ENCODE measurements at places on chromosomes 2 and 18.

DNA sequence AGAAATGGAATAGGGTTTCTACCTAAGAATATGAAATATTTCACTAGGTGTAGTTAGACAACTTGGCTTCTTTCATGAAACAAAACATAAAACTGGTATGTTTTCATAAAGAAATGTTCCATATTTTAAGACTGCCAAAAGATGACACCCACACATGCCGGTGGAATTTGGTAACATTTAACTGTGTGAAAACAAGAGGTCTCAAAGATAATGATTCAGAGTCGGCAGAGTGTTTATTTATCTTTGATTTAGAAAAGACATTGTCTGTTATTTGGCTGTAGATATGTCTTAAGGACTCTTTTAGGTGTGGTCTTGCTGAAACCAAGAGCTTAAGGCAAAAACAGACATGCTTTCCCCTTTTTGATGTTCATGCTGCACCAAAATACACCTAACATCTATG is 63.5 kb upstream of the FN1 start:
- no peak for DNase-seq

- no peak for DNase-seq
Observed at GRCh38 chr2:42987112-42987922, 194.9 kb upstream of the HAAO start.

DNA sequence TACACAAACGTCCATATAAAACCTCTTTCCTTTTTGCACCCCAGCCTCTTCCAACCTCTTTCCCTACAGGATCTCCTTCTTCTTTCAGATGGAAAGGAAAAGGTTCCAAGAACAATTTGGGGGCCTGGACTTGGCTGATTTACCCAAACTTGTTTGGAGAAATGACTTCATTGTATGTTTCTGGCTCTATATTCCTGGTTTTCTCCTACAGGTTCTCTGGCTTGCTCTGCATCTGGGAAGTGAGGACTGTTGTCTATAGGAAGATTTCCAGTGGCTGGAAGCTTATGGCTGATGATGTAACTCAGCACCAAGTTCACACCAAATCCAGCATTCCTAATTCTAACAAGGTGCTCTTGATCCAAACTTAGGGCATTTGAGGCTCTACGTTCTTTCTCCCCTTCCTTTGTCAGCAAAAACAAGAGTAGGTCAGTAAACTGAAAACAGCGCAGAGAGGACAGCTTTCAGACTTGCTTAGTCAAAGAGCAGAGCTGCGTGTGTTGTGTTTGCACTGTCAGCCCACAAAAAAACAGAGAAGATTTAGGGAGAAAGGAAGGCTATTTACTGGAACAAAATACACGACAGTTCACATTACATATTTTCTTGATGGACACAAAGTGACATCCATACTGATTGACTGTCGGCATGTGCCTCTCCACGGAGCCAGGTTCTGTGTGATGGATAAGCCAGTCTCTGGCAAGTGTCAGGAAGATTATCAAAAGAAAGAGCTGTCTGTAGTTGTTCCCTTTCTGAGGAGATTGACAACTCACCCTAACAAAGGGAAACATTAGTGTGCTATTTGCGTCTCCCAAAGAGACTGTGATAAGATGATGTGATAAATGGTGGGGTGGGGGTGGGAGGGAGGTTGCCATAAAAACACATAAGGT is 39.7 kb downstream of the CDCA7 start:
- DNase-seq, result no peak

DNA sequence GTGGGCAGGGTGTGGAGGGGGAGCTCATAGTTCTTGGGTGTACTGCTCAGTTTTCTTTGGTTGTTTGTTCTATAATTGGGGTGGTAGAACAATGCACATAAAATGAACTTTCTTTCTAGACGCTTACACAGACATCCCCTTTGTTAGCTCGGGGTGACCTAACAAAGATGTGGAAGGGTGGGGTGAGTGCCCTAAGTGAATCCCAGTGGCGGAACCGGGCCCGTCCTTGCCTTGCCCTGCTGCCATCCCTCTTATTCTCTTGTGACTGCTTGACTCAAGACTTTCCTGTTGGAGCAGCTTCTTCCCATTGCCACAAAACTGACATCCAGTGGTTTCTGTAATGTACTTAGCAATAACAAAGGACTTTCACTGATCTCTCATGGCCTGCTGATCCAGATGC is 268.1 kb downstream of the PTGR3 start:
- no peak for DNase-seq

DNA sequence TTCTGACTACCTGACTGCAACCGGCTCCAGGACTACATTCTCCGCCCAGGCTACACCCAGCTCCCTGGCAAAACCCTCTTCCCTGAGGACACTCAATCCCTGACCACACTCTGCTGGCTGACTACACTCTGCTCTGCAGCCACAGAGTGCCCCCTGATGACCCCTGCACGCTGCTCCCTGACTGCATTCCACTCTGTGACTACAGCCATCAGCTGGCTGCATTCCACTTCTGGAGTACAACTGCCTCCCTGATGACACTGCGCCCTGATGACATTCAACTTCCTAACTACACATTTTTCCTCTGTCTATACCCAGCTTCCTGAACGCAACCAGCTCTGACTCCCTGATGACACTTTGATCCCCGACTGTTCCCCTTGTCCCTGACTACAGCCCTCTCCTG is 71.3 kb upstream of the NRXN1 start:
- DNase-seq, result no peak

DNA sequence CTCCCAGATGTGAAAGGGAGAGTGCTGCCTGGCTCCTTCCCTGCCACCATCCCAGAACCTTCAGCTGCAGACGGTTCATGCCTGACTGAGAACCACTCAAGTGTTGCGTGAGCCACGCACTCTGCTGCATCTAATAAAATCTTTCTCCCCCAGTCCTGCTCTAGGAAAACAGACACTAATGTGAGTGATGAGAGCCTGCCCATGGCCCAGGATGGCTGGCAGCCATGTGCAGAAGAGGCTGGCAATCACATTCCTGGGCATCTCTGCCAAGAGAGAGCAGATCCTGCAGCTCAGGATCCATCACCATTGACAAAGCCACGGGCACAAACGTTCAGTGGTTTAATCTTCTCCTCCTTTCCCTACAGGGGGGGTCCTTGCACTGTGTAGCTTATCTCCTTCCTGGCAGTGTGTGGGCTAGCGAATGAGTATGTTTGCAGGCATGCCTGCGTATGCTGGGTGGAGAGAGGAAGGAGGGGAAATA is 477.5 kb downstream of the SLC4A3 start:
- no peak for DNase-seq

GRCh38 chr2:37191253-37191652 is 2.8 kb upstream of the SULT6B1 start:
- DNase-seq, result no peak

DNA sequence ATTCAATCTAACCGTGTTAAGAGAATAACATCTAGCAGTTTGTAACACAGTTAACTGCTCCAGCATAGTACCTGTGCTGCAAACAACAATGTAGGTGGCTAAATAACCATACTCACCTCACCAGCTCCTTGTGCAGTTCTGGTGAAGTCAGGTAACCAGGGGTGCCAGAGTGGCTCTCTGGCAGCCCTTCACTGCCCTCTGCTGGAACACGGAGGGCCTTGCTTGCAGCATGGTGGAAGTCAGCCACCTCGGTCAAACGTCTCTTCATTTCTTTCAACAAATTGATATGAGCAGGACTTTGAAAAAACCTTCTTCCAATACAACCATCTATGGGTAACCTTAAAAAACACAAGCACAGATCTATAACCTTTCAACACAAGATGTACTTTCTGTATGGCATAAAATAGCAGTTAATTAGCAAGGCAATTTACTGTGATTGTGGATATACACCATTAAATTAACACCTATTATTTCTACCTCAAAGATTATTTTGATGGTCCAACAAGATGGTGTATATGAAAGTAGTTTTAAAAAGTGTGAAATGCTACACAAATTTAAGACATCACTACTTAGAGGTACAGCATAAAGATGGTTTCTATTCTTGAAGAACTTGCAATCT is 56.6 kb downstream of the EPG5 start:
- no peak for DNase-seq

- no peak for DNase-seq
Observed at GRCh38 chr2:51472783-51473182, 440.9 kb upstream of the NRXN1 start.

DNA sequence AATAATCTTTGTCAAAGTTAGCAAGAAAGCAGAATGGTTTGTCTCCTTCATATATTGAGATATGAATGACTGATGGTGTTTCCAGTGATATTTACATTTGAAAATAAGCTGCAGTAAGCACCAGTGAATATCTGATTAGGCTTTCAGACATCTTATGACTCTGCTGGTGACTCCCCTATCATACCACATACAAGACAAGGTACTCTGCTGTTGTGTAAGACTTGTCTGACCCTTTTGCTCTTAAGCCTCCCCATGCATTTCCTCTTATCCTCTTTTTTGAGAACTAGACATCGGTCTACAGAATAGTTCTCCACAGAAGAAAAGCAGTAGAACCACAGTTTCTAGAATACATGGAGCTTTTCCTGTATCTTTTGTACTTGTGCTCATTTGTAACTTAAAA is 9.3 kb downstream of the POLI start:
- DNase-seq, result no peak

DNA sequence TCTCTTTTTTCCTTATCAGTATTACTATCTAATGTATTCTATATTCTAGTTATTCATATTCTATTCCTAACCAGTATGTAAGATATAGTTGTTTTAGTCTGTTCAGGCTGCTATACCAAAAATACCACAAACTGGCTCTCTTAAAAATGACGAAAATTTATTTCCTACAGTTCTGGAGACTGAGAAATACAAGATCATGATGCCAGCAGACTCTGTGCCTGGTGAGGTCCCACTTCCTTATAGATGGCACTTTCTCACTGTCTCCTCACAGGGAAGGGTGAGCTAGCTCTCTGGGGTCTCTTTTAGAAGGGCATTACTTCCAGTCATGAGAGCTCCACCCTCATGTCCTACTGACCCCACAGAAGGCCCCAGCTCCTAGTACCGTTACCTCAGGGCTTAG is 4.8 kb upstream of the ARHGAP15 start:
- no peak for DNase-seq

- DNase-seq, result no peak
Observed at GRCh38 chr2:237714690-237715458, 83.7 kb upstream of the RBM44 start.

DNA sequence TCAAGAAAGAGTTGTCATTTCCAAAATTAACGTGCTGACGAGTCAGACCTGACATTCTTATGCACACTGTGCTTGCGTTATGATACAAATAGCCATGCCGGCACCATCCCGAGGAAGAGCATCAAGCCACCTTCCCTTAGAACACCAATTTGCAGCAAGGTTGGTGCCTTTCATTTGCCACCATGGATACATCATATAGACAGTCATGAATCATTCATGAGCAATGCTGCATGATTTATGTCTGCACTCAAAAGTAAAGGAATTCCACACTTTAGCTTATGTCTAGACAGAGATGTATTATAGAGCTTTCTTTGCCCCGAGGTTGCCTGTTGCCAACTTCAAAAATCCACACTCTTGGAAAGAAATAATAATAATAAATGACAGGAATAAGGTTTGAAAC is 166.9 kb downstream of the VWC2L start:
- DNase-seq, result no peak

DNA sequence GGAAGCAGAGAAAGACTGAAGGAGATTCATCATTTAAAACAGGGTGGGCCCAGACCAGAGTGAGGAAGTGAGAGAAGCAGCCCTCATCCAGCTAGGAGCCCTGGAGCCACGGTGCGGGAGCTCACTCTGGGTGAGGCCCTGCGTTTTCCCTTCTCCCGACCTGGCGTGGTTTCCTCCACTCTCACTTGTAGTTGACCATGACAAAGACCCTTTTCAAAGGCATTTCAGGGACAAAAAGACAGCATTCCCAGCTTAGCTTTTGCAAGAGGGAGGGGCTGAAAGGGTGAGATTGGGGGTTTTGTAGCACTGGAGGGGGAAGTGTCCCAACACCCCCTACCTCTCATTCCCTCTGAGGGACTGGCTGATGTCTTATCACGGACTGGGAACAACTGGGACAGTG is 56.6 kb downstream of the TRPM8 start:
- DNase-seq, result no peak

DNA sequence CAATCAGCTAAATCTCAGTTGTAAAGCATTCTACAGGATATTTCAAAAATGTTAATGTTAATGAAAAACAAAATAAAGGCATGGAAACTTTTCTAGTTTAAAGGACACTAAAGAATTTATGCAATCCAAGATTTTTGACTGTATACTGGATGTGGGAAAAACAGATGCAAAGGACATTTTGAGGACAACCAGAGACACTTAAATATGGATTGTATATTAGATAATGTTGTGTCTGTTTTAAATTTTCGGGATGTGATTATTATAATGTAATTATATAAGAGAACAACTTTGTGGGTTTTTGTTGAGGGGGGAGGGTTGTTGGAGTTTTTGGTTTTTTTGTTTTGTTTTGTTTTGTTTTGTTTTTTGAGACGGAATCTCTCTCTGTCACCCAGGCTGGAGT is 30.9 kb downstream of the PSMA8 start:
- DNase-seq, result no peak

- DNase-seq, result no peak
Observed at GRCh38 chr2:90076311-90076710, 1384.8 kb downstream of the RPIA start.

DNA sequence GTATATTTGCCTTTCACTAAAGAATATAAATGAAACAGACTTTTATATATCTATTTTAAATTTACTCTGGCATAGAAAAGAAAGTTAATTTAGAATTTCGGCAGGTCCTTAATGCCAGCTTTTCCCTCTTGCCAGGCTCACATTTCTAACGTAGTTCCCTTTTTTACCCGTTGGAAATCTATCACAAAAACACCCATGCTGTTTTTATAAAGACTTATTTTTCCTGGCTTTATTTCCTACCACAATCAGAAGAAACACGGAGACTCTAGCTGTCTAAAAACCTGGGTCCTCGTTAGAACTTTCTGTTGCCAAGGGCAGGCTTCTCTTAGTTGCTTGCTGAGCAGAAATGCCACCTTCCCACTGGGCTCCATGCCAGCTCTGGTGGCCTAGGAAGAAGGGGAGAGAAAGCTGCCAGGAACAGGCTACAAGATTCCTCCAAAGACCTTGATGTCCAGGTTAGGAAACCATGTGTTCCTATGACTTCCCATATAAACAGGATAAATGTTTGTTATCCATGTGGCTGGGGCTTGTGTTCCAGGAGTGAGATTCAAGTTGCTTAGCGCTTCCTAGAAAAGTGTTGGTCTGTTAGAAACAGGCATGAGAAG is 17.8 kb upstream of the TMEM18 start:
- no peak for DNase-seq

GRCh38 chr2:216206821-216207220 is 97.7 kb downstream of the XRCC5 start:
- DNase-seq, result no peak

GRCh38 chr18:37222354-37222998 is 343.1 kb downstream of the CELF4 start:
- DNase-seq, result no peak

DNA sequence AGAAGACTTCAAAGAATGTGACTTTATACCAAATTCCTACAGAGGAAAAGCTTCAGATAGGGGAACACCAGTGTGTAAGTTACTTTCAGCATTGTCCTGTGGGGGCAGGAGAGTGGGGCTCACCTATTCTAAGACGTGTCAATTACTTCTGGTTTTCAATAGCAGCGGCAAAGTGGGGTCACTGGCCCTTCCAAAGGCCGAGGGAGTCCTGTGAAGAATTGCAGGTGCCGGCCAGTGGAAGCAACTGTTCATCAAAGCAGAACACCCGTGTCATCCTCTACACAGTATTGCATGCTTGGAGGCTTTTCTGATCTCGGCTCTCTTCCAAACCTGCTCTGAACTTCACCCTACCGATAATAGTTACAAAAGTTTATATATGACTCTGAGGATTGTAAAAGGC is 1176.5 kb upstream of the TMEFF2 start:
- no peak for DNase-seq
